CD8-positive, alpha-beta memory T cell (primary cell): ENCODE measurements at places on chromosomes 11 and 22. TPM values are rescaled to one million over a fixed set of nuclear protein-coding genes. Genes with fewer than 3 reads are reported as not detected.
A peak's percentile ranks its signal among the peaks of the same experiment; 100 is the strongest.

DNA sequence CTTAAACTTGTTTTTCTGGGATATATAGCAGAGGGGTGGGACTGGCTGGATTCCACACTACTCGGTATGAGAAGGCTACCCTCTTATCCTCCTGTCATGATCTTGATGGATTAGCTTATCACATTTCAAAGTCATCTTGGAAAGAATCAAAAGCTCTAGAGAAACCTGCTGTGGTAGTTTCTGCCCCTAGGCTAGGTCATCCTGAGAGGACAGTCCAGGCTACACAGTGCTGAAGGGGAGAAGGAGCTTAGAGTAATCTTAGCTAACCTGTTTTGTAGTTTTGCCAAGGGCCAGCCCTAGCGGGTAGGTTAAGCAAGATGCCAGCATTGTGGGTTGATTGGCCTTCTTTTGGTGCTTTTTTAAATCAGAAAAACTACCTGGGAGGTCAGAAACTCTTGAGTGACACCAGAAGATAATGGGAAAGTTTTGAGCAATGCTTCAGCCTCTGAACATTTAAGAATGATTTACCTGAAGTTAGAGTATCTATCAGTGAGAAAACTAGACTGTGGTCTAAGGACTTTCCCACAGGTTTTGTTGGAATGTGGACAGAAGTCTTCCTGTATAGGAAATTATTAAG lies 21.3 kb downstream of the PIWIL4 start:
- no peak overlapping the region for H3K4me3 ChIP-seq
- no peaks in the 10 kb centered on the region for H3K27me3 ChIP-seq
- H3K27ac ChIP-seq, result no peak overlapping the region
- DNase-seq, result no peak
- H3K4me1 ChIP-seq, result no peaks in the 10 kb centered on the region

- no peak overlapping the region for H3K27ac ChIP-seq
- H3K4me3 ChIP-seq, result no peak overlapping the region
- H3K27me3 ChIP-seq, result no peaks in the 10 kb centered on the region
- H3K36me3 ChIP-seq, result no peaks in the 10 kb centered on the region
These were observed 96.0 kb upstream of the PITPNB start for GRCh38 chr22:28015046-28015425.

GRCh38 chr11:14029440-14029839 lies 66.9 kb downstream of the SPON1 start:
- no peaks in the 10 kb centered on the region for H3K36me3 ChIP-seq
- H3K4me1 ChIP-seq, result no peaks in the 10 kb centered on the region
- DNase-seq, result no peak
- H3K27ac ChIP-seq, result no peak overlapping the region
- H3K4me3 ChIP-seq, result no peak overlapping the region

GRCh38 chr11:119410501-119410900 lies 12.5 kb downstream of the THY1 start:
- H3K4me1 ChIP-seq, result no peaks in the 10 kb centered on the region
- no peak overlapping the region for H3K4me3 ChIP-seq
- no peaks in the 10 kb centered on the region for H3K36me3 ChIP-seq
- DNase-seq, result no peak
- no peaks in the 10 kb centered on the region for H3K27me3 ChIP-seq

GRCh38 chr22:50270666-50271394 lies 650 bp upstream of the MAPK11 start:
- H3K36me3 ChIP-seq, result no peaks in the 10 kb centered on the region
- DNase-seq, result peak; percentile 77
- H3K27me3 ChIP-seq, result no peaks in the 10 kb centered on the region

The KCNQ1OT1 gene
- total RNA-seq, result 0.20 TPM

The SYCE3 gene
- not detected for total RNA-seq

DNA sequence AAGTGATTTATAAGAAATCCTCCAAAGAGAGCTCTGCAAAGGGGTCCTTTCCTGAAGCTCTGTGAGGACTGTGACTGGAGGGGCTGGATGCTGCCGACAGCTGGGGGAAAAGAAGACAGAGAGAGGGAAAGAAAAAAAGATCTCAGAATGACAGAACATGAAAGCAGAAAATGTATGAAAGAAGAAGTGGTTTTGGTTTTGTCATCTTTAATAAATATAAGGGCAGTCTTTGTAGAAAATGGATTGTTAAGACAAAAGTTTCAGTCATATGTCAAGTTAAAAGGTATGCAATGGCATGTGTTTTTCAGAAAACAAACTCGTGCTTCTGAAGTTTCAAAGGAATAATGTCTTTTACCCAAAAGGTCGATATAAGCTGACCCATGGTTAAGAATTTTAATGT lies 105.5 kb downstream of the CCDC83 start:
- H3K36me3 ChIP-seq, result peaks cover 56% of the 10 kb centered on the region
- H3K4me1 ChIP-seq, result no peaks in the 10 kb centered on the region
- no peaks in the 10 kb centered on the region for H3K27me3 ChIP-seq
- H3K27ac ChIP-seq, result no peak overlapping the region
- no peak overlapping the region for H3K4me3 ChIP-seq

DNA sequence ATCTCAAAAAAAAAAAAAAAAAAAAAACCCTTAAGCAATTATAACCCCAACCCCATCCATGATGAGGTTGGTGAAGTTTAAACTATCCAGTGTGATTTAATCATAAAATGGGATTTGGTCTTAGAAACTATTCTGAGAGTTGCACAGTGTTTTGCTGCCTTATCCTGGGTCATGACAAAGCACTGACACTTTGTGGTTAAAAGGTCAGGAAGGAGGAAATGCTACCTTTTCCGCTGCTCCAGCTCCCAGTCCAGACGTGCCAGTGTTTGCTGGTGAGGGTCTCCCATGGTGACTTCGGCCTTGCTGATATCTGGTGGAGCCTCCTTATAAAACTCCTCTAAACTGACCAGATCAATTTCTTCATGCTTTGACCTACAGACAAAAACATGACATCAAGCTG lies 14.5 kb downstream of the THOC5 start:
- no peaks in the 10 kb centered on the region for H3K27me3 ChIP-seq
- H3K27ac ChIP-seq, result no peak overlapping the region
- H3K36me3 ChIP-seq, result peaks cover 27% of the 10 kb centered on the region
- H3K4me3 ChIP-seq, result no peak overlapping the region
- no peak for DNase-seq

DNA sequence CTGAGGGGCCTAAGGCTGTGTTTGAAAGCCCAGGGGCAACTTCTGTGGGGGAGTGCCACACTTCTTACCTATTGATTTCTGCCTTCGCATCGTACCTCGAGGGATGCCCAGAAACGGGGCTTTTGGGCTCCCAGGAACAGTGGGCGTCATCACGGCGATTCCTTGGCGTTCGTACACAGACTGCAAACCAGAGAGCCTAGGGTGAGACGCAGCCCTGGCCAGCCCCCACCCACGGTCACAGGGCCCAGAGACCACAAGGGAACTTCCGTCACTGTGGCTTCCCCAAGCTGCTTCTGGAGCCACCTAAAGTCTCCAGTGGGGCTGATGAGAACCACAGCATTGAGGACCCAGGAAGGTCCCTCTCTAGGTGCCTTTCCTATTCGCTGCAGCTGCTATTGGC lies 91.9 kb downstream of the CTTN start:
- no peaks in the 10 kb centered on the region for H3K4me1 ChIP-seq
- DNase-seq, result peak; percentile 9
- H3K36me3 ChIP-seq, result no peaks in the 10 kb centered on the region
- H3K27ac ChIP-seq, result no peak overlapping the region
- H3K4me3 ChIP-seq, result no peak overlapping the region

GRCh38 chr11:46254133-46254491 lies 23.4 kb upstream of the CREB3L1 start:
- H3K27me3 ChIP-seq, result no peaks in the 10 kb centered on the region
- no peaks in the 10 kb centered on the region for H3K4me1 ChIP-seq
- H3K27ac ChIP-seq, result no peak overlapping the region
- H3K4me3 ChIP-seq, result no peak overlapping the region

DNA sequence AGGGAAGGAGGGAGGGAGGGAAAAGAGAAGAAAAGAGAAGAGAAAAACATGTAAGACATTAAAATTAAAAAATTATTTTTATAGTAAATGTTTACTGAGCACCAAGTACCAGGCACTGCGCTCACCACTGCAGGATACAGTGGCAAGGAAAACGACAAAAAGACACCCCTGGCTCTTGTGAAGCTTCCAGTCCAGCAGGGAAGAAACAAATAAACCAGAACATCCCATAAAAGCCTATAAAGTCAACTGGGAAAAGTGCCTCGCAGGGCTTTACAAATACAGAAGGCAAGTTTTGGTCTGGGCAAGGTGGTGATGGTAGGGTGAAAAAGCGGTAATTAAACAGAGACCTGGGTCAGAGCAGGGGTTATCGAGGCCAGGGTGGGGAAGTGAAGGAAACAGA lies 33.6 kb downstream of the LARGE1 start:
- no peak overlapping the region for H3K4me3 ChIP-seq
- no peaks in the 10 kb centered on the region for H3K27me3 ChIP-seq
- no peaks in the 10 kb centered on the region for H3K36me3 ChIP-seq
- DNase-seq, result no peak

GRCh38 chr11:130218501-130219070 lies 59.0 kb downstream of the ST14 start:
- H3K27ac ChIP-seq, result no peak overlapping the region
- H3K4me1 ChIP-seq, result peaks cover under 1% of the 10 kb centered on the region
- no peak for DNase-seq
- no peak overlapping the region for H3K4me3 ChIP-seq
- no peaks in the 10 kb centered on the region for H3K27me3 ChIP-seq

The TST gene
- total RNA-seq, result 5.1 TPM

GRCh38 chr22:44730022-44730393 lies 22.4 kb upstream of the ARHGAP8 start:
- no peak overlapping the region for H3K27ac ChIP-seq
- H3K27me3 ChIP-seq, result no peaks in the 10 kb centered on the region
- no peaks in the 10 kb centered on the region for H3K4me1 ChIP-seq
- no peaks in the 10 kb centered on the region for H3K36me3 ChIP-seq

DNA sequence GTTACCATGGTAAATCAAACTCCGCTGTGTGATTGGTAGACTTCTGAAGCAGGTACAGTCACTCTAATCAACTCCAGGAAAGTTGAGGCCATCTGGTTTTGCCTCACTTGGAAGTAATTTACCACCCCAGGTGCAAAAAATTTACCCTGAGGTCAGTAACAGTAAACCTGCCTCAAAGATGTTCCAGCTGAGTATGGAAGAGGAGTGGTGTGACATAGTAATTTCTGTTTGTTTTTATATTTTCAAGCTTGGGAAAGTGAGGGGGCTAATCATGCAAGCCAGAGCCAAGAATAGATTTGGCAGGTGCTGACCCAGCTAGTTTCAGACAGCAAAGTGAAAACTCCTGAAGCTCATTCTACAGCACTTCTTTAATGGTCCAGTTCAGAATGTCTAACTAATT lies 691.6 kb downstream of the NTM start:
- H3K27ac ChIP-seq, result no peak overlapping the region
- no peaks in the 10 kb centered on the region for H3K27me3 ChIP-seq
- no peak overlapping the region for H3K4me3 ChIP-seq
- no peak for DNase-seq

DNA sequence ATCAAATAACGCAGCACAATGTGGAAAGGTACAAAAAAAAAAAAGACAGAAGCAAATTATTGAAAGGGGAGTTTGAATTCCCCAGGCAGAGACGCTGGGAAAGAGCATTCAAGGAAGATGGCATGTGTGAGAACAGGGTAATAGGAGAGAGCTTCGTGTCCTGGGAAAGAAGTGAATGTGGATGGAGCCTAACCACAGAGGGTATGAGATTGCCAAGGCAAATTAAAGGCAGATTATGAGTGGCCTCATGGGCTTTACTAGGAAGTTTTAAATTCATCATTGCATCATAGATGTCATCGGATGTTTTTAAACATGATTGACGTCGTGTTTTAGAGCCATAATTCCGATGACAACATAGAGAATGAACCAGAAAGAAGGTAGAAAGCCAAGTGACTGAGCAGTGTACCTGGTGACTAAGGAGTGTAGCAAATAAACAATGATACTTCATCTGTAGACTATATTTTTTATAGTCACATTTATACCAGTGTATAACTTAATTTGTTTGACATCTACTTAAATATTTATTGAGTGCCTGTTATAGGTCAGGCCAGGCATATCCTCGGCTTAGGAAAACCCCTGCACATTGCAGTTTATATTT lies 151.4 kb downstream of the MSANTD4 start:
- H3K27ac ChIP-seq, result no peak overlapping the region
- no peaks in the 10 kb centered on the region for H3K4me1 ChIP-seq
- H3K36me3 ChIP-seq, result no peaks in the 10 kb centered on the region
- no peaks in the 10 kb centered on the region for H3K27me3 ChIP-seq
- DNase-seq, result no peak

DNA sequence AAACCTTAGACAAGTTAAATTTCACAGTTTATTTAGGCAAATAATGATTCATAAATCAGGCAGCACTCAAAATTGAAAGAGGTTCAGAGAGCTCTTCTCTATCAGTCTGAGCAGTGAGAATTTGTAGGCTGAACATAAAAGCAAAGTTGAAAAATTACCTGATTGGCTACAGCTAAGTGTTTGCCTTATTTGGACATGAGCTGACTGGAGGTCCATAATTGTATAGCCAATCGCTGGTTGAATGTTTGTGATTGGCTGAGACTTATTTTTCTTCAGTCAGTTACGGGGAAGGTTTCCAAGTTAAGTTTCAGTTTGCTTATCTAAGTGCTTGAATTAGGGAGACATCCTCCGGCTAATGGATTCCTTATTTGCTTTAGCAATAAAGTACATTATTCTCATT lies 527.5 kb downstream of the CNTN5 start:
- H3K36me3 ChIP-seq, result no peaks in the 10 kb centered on the region
- DNase-seq, result no peak
- H3K4me1 ChIP-seq, result no peaks in the 10 kb centered on the region
- H3K27ac ChIP-seq, result no peak overlapping the region
- H3K27me3 ChIP-seq, result no peaks in the 10 kb centered on the region

The FGF4 gene
- total RNA-seq, result not detected

GRCh38 chr11:39102236-39102635 lies 2357.2 kb downstream of the LRRC4C start:
- no peaks in the 10 kb centered on the region for H3K36me3 ChIP-seq
- no peaks in the 10 kb centered on the region for H3K27me3 ChIP-seq
- H3K27ac ChIP-seq, result no peak overlapping the region
- no peaks in the 10 kb centered on the region for H3K4me1 ChIP-seq
- H3K4me3 ChIP-seq, result no peak overlapping the region
- no peak for DNase-seq

The BTBD10 gene
- total RNA-seq, result 24.1 TPM

- no peaks in the 10 kb centered on the region for H3K4me1 ChIP-seq
- H3K27ac ChIP-seq, result no peak overlapping the region
- H3K27me3 ChIP-seq, result no peaks in the 10 kb centered on the region
- no peak for DNase-seq
These were observed 71.9 kb upstream of the C11orf87 start for GRCh38 chr11:109350091-109350490.

The SOX10 gene
- not detected for total RNA-seq
